ENCODE measurements at places on chromosomes 2 and 18. TPM values are rescaled to one million over a fixed set of nuclear protein-coding genes. Genes with fewer than 3 reads are reported as not detected.
A peak's percentile ranks its signal among the peaks of the same experiment; 100 is the strongest.

Gene TTN
- total RNA-seq = 8.6 TPM

Gene ARHGEF4
- total RNA-seq = 2.5 TPM

Gene MYOM1
- 3.5 TPM for total RNA-seq

Gene TMEM185B
- total RNA-seq = 20.8 TPM

Gene MYL1
- not detected for total RNA-seq

Gene ORC4
- 59.4 TPM for total RNA-seq

- H3K4me1 ChIP-seq = no peaks in the 10 kb centered on the region
- H3K4me3 ChIP-seq = no peak overlapping the region
- H3K36me3 ChIP-seq = no peaks in the 10 kb centered on the region
- H3K27me3 ChIP-seq = no peaks in the 10 kb centered on the region
Observed at GRCh38 chr2:238305965-238306671, 14.2 kb upstream of the TRAF3IP1 start.

DNA sequence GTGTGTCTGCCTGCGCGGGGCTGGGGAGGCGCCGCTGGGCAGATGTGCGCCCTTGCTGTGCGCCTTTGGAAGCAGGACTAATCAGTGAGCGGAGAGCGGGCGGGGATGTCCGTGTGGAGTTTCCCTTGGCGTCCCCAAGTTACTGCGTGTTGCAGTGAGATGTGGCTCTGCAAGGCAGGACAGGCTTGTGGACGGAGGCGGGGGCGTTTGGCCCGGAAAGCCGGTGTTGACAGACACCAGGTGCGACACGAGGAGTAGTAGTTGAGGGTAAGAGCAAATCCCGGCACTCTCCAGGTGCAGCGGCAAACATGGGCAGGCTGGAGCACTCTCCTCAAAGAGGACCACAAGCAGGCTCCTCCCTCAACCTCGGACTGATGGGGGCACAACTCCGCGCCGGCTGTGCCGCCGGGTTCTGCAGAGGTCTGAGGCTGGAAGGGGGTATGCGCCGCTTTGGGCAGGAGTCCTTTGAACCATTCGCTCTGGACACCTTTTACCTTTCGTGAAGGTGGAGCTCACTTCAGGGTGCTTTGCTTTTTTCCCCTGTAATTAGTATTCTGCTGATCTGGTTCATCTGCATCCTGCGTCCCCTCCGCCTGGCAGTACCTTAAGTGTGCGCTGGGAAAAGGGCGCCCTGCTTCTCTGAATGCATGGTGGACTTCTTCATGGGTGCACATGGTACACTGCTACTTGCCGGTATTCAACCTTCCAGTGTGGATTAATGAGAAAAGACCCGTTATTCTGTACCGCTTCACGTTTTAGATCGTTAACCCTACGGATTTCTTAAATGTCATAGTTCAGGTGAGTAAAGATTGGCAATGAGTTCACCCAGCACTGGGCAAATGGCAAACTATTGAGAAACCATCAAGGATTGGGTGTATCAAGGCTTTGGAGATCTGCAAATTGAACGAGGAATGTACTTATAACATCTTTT lies 608 bp downstream of the CDH7 start:
- no peak overlapping the region for H3K27ac ChIP-seq
- no peaks in the 10 kb centered on the region for H3K4me1 ChIP-seq

DNA sequence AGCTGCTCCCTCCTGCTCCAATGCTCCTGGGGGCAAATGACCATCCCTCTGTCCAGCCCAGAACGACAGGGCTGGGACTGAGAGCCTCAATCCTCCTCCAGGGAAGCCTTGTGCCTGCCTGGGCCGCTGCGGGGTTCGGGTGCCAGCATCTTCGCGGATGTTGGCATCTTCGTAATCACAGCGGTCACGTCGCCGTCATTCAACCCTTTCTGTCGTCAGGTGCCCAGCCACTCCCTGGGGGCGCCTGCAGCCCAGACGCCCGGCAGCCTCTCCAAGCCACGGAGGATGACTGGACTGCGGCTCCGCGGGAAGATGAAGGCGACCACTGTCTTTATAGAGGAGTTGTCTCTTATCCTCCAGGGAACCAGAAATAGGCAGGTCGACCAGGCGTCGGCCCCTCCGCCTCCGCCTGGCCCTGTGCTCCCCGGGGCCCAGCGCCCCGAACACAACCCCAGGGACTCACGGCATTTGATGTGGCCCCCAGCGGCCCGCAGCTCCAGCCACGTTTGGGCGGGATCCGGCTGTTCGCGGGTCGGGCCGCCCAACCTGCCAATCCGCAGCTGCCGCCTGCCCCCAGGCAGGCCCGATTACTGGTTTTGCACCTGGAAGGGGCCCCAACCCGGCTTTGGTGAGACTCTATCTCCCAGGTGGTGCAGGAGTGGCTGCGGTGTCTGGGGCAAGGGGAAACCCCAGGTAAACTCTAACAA lies 113.9 kb downstream of the THNSL2 start:
- no peaks in the 10 kb centered on the region for H3K27me3 ChIP-seq
- no peaks in the 10 kb centered on the region for H3K36me3 ChIP-seq
- no peaks in the 10 kb centered on the region for H3K4me1 ChIP-seq
- no peak for DNase-seq
- H3K4me3 ChIP-seq = no peak overlapping the region
- no peak overlapping the region for H3K27ac ChIP-seq

DNA sequence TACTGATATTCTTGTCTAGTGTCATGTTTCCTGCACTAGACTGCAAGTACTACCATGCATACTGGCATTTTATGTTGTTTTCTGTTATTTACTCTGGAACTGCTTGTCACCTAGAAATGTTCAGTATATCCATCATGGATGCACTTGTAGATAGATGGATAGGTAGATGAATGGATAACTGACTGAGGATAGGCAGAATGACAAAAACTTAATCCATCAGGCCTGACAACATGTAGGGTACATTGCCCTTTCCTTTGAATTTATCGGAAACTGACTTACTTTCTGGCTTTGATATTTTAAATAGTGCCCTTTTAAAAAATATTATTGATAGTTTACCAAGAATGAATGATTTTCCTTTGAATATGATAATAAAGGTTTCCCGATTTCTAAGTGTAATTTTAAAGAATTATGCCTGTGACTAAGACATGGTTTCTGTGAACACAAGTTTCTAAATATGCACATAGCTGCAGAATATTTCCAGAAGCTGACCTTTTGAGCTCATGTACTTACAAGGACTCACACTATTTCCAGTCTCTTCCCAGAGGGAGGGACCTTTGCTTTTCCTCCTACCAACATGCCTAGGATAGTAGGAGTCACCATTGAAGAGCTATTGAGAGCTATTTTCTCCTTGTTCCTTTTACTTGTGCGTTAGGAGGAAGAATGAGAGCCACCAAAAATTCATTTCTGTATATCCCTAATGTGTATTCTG lies 81.3 kb downstream of the ANKRD12 start:
- DNase-seq = no peak
- peaks cover 66% of the 10 kb centered on the region for H3K36me3 ChIP-seq
- no peak overlapping the region for H3K4me3 ChIP-seq
- H3K4me1 ChIP-seq = no peaks in the 10 kb centered on the region
- H3K27me3 ChIP-seq = no peaks in the 10 kb centered on the region
- no peak overlapping the region for H3K27ac ChIP-seq

DNA sequence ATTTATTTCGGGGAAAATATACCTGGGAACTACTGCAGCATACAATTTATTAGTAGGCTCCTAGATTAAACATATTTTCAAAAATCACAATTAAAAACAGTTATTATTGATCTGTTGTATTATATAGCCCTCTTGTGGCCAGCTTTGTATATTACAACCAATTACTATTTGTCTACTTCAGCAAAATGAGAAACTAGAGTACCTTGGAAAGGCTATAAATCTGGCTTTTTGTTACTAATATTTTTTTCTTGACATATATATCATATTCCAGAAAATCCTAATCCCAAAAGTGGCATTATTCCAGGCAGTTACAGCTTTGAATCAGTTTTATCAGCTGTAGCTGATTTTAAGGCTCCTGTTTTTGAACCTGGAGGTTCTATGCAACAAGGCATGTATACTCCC lies 101.2 kb downstream of the UBR3 start:
- H3K36me3 ChIP-seq = peaks cover 2% of the 10 kb centered on the region
- no peaks in the 10 kb centered on the region for H3K4me1 ChIP-seq
- no peak overlapping the region for H3K27ac ChIP-seq
- peak; percentile 38 for DNase-seq
- no peak overlapping the region for H3K4me3 ChIP-seq

GRCh38 chr2:180219491-180219890 lies 212.4 kb upstream of the CWC22 start:
- H3K27me3 ChIP-seq = no peaks in the 10 kb centered on the region
- no peaks in the 10 kb centered on the region for H3K36me3 ChIP-seq
- no peak for DNase-seq
- H3K4me3 ChIP-seq = no peak overlapping the region
- no peak overlapping the region for H3K27ac ChIP-seq

DNA sequence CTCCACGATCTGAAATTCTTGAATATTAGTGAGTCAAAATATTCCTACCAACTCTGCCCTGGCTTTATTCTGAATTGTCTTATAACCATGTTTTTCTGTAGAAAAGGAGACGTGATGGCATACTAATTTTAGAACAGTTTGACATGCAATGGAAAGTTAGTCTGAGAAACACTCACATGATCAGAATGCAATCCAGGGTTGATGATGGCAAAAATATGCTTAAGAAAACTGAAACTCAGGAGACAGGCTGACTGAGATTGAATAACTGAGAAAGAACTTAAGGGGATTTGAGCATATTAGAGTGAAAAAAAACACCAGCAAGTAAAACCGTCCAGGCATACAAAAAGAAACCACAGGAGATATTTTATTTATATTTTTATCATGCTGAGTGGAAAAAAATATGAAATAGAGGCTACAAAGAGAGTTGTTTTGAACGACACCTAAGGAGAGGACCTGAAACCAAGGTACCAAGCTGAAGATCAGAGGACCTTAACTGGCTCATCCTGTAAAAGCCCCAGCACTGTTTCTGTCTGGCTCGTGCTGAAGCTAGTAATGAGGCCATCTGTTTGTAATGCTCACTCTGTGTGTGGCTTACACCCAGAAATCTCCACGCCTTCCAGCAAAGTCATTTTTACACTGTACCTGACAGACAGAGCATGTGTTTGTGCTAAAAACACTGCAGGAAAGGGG lies 437.2 kb upstream of the PKDCC start:
- H3K4me3 ChIP-seq = no peak overlapping the region
- no peak for DNase-seq
- H3K27ac ChIP-seq = no peak overlapping the region
- no peaks in the 10 kb centered on the region for H3K36me3 ChIP-seq
- no peaks in the 10 kb centered on the region for H3K4me1 ChIP-seq
- H3K27me3 ChIP-seq = no peaks in the 10 kb centered on the region

- no peak overlapping the region for H3K27ac ChIP-seq
- no peaks in the 10 kb centered on the region for H3K27me3 ChIP-seq
- DNase-seq = no peak
Observed at GRCh38 chr18:63145851-63146555, 173.6 kb downstream of the BCL2 start.

- no peak overlapping the region for H3K27ac ChIP-seq
- no peaks in the 10 kb centered on the region for H3K27me3 ChIP-seq
Observed at GRCh38 chr2:241902357-241902991, 32.9 kb downstream of the RTP5 start.

GRCh38 chr18:76524477-76524876 lies 29.4 kb upstream of the ZNF516 start:
- H3K36me3 ChIP-seq = no peaks in the 10 kb centered on the region
- H3K27me3 ChIP-seq = peaks cover 7% of the 10 kb centered on the region
- H3K27ac ChIP-seq = no peak overlapping the region
- no peaks in the 10 kb centered on the region for H3K4me1 ChIP-seq

DNA sequence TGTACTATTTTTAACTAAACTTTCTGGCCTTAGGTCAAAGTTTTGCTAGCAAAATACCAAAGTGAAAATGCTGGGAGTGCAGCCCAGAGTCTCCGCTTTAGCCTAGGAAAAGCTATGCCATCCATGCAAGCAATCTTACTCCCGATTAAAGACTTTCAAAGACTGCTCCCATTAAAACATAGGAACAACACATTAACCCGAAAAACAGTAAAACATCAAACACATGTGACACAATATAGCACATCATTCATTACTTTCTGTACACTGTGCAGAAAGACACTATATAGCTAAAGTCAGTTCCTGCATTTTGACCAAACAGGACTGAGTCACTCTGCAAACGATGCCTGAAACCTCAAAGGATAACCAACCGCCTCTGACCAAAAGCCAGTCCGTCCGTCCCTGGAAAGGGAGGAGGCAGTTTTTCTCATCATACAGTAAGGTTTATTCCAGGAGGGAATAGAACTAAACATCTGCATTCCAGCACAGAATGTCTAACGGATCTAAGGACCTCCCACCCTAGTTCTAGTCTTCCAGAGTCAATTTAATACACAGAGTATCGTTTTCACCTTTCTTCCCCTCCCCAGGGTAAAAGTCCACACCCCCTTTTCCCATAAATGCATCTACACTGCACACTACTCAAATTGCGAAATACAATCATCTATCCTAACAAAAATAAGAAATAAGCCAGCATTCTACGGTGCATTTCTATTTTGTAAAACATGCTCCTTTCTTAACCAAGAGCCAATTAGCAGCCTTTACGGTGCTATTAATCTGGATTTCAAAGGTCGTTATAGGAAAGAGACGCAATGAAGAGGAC lies 1.7 kb downstream of the ROCK2 start:
- no peaks in the 10 kb centered on the region for H3K27me3 ChIP-seq
- peak overlapping the region; percentile 53 for H3K27ac ChIP-seq
- H3K4me1 ChIP-seq = peaks cover 40% of the 10 kb centered on the region
- no peak for DNase-seq

DNA sequence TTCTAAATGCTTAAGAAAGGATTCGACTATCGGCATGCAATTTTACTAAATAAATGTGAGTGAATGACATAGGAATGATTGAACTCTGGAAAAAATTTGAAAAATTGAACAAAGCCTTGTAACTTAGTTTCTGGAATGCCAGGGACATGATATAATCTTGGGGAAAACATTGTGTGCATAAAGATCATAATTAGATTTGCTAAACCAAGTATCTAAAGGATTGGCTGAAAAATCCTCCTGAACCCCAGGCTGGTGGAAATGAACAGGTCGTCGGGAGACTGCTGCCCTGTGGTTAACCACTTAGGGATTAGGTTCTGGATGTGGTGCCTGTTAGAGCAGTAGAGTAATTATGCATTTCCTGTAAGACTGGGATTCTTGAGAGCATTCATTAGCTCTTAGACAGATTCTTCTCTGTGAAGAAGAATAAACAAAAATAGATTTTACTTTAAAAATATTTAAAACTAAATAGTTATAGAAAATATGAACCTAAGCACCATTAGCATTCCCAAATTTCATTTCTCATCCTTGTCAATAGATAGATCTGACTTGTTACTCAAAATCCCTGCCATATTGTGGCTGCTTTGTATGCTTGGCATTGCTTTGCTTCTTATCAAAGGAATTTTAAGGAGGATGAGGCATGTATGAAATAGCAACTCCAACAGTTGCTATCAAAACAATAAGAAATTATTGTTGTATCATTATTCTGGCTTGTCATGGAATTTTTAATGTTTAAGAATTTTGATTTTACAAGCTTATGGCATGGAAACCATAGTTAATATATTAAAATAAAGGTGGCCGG lies 55.9 kb downstream of the LYPD6B start:
- H3K27ac ChIP-seq = no peak overlapping the region
- H3K4me3 ChIP-seq = no peak overlapping the region
- H3K4me1 ChIP-seq = no peaks in the 10 kb centered on the region
- no peaks in the 10 kb centered on the region for H3K27me3 ChIP-seq
- no peaks in the 10 kb centered on the region for H3K36me3 ChIP-seq
